NB4 (cell line): ENCODE measurements at places on chromosomes 5 and 9.

DNA sequence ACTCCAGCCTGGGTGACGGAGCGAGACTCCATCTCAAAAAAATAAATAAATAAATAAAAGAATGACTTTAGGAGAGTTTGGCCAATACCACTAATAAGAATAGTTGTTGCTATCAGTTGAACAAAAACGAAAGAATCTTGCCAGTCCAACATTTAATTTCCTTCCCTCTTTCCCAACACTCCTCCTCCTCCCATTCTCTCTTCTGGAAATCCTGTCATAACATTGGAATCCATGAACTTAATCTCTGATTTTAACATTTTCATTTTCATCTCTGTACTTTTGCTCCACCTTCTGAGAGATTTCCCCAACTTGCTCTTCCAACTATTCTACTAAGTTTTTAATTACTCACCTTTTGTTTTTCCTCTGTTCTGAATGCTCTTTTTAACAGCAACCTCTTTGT, 42.8 kb upstream of the CDK20 start:
- DNase-seq, result no peak

DNA sequence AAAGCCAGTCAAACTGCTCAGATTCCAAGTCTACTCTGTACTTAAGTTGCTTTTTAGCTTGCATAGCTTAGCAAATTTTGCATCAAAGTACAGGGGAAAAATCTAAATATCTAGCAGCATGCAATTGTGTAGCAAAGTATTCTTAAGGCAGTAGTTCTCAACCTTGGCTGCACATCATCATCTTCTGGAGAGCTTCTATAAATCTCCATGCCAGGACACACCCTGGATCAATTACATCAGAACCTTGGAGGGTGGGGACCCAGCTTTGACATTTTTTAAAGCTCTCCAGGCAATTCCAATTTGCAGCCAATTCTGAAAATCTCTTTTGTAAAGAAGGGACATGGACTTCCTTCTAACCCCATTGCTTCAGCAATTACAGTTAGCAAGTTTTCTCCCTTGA, 187.5 kb downstream of the SNCAIP start:
- no peak for DNase-seq

DNA sequence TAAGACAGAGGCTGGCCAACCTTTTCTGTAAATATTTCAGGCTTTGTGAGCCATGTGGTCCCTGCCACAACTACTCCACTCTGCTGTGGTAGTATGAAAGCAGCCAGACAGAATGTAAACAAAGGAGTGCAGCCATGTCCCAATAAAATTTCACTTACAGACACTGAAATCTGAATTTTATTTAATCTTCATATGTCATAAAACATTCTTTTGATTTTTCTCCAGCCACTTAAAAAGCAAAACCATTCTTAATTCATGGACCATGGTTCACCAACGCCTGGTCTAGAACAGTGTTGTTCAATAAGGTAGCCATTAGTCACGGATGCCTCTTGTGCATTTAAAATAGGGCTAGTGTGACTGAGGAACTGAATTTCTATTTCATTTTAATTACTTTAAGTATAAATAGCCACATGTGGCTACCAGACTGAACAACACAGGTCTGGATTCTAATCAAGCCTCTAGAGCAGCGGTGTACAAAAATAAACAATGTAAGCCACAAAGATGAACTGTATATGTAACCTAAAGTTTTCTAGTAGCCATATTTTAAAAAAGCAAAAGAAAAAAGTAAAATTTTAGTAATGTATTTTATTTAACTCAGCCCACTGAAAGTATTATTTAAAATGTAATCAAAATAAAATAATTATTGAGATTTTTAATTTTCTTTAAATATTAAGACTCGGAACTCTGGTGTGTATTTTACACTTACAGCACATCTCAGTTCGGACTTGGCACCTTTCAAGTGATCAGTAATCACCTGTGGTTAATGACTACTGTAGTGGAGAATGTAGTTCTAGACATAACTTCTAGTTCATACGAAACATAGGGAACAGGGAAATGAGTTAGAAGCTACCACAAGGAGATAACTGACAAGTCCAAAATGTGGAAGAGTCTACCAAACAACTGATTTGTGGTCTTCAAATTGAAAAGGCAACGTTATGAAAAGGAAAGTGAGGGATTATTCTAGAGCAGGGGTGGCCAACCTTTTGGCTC, 14.3 kb downstream of the GEMIN5 start:
- DNase-seq, result no peak

GRCh38 chr9:15238646-15239045, 68.4 kb downstream of the TTC39B start:
- no peak for DNase-seq

DNA sequence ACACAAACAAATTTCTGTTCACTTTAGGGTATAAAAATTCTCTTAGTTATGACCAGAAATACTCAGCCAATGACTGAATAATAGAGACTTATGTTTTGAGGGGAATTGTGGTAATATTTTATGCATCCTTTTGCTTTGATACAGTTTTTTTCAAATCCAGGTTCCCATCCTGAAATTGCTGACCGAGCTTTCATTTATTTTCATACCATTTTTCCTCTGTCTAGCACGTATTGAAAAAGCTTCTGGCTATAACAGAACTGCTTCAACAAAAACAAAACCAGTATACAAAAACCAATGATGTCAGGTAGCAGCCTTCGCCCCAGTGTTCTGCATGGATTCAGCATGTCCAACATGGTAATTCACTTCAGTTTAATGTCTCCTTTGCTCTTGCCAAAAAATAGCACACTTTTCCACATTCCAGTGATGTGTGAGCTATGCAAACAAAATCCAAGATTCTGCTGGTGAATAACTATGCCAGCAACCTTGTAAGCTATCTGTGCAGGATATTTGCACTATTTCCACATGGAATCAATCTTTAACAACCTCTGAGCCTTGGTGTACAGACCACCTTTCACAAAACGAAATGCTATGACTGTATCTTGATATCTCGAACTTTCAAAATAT, 22.0 kb downstream of the CCNH start:
- DNase-seq, result no peak
